ENCODE measurements at places on chromosomes 5 and 9.

DNA sequence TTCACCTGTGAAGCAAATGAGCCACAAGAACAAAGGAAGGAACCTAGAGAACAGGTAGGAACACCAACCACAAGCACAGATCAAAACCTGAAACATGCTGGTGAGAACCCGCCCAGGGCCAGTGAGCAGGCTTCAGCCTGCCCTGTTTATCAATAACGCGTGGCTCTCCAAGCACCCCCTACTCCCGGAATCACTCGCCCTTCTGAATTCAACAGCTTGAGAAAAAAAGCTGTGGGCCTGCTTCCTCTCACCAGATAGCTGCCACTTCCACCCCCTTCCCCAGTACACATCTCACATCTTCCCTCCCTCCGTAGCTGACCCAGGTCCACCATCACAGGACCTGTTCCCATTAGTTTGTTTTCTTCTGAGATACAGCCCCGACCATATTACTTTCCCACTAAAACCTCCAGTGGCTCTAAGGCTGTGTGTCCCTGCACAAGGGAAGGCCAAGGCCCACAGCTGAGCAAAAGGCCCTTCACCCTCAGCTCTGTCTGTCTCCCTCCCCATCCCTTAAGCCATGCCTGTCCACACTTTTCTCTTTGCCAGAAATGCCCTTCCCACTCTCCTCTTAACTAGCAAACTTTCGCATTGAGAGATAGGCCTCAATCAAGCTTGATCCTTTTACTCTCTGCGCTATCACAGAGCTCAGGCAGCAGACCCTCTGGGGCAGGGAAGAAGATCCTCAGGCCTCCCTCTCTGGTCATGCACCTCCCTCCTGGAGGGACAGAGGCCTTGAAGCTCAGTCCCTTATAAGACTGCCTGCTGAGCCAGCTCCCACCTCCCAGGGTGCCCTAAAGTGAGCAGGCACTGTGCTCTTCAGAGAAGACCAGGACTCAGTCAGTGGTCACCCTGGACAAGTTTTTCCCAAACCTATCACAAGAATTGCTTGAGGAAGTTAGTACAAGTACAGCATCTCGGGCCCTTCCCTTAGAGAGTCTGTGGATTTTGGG lies 30.1 kb downstream of the B4GALT1 start:
- DNase-seq = no peak

DNA sequence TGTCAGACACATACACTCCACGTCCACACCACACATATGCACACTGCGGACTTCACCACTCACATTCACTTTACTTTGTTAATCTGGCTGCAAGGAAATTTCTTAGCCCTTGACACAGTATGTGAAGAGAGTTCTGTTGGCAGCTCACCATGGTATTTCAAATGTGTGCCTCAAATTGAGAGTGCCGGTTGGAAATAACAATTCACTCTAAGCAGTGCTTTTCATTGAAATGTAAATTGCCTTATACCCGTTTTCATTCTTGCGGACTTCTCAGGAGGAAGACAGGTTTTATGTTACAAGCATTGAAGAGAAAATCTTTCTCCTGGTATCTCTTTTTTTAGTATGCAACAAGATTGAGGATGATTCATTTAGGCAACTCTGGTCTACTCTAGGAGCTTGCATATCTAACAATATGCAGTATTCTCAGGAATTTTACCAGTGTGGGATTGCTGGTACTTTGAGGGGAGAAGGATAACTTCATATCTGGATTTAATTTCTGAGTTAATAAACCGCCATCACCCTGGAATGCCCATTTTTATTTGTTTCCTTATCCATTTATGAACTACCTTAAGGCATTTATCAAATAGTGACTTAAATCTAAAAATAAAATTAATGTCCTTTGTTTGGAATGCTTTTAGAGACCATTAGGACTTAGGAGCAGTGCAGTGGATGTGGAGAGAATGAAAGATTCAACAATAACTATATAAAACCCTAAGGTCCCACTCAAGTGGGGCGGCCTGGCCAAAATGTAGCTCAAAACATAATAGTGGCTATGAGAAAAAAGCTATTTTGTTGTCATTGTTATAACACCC lies 87.0 kb downstream of the IQGAP2 start:
- no peak for DNase-seq

- DNase-seq = no peak
Observed at GRCh38 chr5:160213537-160213936, 15.8 kb upstream of the FABP6 start.

DNA sequence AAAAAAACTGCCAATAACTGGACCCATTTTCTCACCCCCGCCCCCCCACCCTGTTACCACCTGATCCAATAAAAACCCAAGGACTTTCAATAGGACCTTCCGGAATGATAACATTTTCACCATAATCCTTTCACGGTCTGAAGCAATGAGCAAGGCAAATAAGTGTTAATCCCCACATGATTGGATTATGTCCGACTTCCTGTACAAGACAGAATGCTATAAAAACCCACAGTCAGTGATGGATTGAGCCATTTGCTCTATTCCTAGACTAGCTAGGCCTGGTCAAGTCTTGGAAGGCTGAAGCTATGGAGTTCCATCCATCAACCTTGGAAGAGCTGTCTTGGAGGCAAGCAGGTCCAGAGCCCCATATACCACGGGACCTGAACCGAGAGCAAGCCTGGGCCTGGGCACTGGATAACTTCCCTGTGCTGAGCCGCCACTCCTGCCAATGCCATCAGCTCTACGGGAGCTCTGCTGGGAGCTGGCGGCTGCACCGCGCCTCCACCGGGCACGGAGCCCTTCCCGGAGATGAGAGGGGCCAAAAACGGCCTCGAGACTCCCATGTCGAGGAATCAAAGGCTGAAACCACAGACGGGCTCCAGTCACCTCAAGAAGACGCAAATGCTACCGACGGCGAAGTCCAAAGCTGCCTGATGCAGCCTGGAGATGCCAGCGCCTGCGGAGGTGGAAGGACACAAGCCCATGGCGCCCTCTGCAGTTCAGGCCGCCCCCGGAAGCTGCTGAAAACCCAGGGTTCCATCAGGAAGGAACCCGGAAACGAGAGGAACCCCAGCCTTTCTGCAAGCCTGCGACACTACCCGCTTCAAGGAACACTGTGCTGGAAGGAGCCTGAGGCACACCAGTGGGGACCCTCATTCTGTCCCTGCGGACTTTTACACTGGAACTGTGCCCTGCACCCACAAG lies 69.2 kb downstream of the ANXA2R start:
- no peak for DNase-seq

DNA sequence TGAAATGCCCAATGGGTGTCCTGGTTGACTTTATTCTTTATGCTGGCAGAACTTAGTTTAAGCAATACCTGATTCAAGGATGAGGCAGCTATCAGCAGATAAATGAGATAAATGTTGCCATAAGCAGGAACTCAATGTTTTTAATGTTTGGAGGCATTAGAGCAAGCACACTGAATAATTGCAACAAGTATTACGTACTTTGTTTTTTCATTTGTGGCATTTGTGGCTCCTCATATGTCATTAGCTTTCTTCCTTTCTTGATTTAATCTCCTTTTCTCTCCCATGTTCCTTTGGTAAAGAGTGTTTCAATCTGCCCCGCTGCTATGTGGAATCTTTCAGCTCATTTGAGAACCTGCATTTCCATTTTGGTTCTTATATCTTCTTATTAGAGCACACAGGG lies 6.4 kb upstream of the NR3C1 start:
- DNase-seq = no peak

DNA sequence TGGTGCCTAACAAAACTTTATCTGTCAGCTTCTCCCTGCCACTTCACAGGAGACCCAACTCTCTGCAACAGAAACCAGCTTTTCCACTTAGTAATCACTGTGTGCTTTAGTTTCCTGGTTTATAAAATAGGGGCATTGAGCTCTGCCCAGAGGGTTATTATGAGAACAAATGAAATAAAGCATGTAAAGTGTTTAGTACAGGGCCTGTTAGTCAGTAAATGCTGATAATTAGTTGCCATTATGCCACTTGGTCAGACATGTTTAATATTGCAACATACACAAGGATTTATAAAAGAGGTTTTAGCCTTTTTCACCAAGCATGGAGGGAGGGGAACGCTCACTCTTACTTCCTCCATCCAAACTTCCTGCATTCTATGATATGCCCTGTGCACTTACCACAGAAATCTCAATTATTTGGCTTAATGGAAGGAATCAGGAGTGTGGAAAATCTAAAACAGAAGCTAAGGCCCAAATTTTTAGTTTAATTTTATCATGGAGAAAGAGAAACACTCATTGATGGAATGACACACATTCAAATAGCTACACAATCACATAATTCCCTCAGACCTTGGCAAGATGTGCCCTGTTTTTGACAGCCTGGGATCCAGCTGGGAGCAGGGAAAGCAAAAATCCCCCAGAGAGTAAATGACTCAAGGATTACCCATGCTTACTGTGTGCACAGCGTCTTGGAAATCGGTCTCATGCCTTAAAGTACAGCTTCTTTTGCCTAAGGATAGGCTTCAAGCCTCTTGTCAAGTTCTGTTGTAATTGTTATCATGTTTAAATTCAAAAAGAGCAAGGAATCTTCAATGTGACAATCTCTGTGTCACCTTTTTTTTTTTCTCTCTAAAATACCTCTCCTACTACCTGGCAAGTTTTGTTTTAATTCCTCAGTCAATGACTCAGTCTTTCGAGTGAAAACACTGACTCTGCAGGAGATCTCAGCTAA lies 34.0 kb downstream of the ZNF474 start:
- no peak for DNase-seq

- DNase-seq = no peak
Observed at GRCh38 chr9:2158766-2159430, 143.8 kb downstream of the SMARCA2 start.

- no peak for DNase-seq
Observed at GRCh38 chr9:17928228-17928627, 349.4 kb downstream of the SH3GL2 start.

- DNase-seq = no peak
Observed at GRCh38 chr5:77356740-77357139, 135.4 kb downstream of the WDR41 start.

- no peak for DNase-seq
Observed at GRCh38 chr5:156526081-156526925, 199.3 kb downstream of the SGCD start.

DNA sequence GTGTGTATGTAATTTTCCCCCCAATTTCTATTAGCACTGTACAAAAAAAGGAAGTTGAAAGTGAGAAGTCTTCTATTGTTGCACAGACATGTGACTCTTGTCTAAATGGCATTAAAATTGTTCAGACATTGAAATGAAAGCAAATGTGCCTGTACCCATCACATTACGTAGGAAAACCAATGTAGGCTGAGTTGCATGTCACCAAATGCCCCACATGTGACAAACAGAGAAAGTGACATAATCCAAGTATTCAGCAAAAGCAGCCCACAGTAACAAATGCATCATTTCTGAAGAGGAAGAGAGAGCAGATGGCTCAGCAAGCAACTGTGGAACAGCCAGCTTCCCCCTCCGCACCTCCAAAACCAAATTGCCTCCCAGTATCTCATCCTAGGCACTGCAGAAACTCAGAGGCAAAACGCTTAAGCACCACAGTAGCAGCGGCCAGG lies 161.5 kb upstream of the NR4A3 start:
- no peak for DNase-seq

- no peak for DNase-seq
Observed at GRCh38 chr9:25350011-25350410, 328.2 kb downstream of the TUSC1 start.

DNA sequence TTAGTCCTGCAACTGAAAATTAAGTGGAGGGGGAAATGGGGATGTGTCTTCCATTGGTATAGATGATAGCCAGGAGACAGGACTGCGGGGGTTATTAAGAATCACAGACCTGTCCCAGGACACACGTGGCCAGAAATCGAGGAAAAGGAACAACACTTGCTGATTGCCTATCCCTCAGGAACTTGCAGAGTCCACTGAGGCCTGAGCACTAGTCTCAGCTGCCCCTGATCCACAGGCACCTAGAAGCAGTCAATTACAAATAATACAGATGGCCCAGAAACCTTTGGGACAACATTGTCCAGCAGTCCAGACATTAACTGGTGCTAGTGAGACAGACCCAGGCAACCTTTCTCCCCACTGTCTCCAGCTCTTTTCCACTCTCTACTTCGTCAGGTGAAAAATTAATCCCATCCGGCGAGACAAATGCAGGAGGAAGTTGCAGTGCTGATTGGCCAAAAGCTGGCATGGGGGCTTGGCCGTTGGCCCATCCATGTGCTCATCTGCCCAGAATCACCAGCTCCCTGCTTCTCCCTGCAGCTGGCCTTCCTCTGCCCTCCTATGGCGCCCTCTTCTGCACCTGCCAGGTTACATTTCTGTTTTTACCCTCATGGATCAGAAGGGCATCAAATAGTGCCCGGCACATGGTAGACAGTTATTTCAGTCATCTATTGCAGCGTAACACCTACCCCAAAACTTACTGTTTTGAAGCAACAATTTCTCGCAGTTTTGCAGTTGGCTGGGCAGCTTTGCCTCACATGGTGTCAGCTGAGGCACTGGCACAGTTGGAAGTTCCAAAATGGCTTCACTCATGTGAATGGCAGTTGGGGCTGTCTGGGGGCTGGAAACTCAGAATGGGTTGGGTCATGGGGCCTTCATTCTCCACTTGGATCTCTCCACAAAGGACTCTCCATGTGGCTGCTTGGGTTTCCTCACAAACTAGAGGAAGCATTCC lies 3.6 kb upstream of the B4GALT1 start:
- no peak for DNase-seq

DNA sequence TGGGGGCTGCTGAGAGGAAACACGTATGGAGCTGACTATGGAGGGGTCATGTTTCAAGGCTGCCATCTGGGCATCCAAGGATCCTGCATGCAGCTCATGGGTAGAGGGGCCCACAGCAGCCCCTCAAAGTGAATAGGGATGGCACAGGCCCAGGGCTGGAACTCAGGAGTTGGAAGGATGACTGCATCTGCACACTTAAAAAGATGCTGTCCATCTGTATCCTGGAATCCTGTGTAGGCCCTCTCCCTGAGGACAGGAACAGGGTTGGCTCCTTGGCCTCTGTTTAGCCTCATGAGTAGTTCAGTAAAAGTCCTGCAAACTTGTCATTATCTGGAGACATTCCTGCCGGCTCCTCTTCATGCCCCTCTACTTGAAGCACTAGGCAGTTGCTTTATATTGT lies 4.0 kb downstream of the BNIP1 start:
- DNase-seq = no peak

DNA sequence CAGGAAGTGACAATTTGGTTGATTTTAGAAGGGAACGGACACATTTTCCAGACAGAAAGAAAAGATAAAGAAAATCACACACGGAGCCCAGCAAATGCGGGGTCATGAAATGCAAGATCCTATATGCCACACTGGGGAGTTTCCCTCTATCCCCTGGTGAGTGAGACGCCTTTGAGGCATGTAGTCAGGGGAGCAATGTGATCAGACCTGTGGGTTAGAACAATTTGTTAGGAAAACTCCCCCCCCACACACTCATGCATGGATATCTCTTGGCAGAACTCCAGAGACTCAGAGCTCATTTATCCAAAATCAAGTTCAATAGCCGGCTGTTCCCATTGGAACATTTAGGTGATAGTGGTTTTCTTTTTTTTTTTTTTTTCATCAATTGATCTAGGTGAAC lies 71.7 kb upstream of the TRIO start:
- no peak for DNase-seq

- no peak for DNase-seq
Observed at GRCh38 chr5:50967563-50968355, 301.3 kb downstream of the PARP8 start.

- DNase-seq = no peak
Observed at GRCh38 chr5:97192580-97193354, 9.7 kb upstream of the RIOK2 start.
